ENCODE measurements at places on chromosomes 12 and 14.

GRCh38 chr14:44162197-44162596 is 344.9 kb downstream of the FSCB start:
- no peak for DNase-seq

DNA sequence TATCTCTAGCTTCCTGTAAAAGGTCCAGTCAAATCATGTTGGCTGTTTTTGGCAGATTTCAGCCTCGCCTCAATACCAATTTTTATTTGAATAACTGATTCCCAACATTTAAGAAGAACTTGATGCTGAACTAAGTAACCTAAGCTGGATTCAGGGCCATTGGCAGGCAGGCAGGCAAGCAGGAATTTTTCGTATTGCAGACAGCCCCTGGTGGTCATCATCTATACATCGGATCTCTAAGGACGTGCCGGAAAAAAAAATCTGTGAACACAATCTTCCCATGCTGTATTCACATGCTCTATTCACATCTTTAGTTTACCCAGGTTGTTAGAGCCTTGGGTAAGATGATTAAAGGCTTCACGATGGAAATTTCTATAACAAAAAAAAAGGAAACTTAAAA is 7.0 kb downstream of the VCPKMT start:
- no peak for DNase-seq

DNA sequence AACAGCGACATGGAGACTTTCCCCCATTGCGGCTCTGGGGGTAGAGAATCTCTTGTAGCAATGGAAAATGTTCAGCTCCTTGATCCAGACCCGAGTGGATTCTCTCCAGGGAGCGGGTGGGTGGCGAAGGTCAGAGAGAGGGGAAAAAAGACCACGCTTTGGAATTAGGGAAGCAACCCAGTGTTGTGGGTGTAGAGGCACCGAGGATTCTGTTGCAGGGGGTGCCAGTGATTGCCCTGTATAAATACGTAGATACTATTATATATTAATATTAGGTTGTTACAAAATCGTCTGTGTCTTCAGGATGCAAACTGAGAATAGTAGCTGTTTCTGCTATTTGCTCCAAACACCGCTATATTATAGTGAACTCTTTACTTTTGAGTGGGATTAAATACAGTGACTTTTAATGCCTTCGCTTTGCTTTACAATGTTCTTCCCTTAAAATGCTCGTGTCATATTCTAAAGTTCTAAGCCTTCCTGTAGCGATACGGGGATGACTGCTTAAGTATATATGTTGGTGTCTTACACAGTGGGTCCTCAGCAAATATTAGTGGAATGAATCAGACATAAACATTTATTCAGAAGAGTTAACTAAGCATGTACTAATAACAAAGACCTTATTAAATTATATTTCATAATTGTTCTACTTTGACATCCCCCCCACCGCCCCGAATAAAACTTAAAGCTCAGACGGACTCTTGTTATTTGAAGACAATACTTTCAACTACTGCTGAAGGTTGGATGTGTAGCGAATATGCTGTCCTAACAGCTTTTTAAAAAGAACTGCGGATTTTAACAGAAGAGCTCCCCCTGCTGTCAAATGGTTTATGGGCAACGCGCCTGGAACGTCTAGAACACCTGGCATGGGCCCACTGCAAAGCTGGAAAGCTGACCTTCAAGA is 136.4 kb upstream of the KRAS start:
- peak; percentile 72 for DNase-seq

DNA sequence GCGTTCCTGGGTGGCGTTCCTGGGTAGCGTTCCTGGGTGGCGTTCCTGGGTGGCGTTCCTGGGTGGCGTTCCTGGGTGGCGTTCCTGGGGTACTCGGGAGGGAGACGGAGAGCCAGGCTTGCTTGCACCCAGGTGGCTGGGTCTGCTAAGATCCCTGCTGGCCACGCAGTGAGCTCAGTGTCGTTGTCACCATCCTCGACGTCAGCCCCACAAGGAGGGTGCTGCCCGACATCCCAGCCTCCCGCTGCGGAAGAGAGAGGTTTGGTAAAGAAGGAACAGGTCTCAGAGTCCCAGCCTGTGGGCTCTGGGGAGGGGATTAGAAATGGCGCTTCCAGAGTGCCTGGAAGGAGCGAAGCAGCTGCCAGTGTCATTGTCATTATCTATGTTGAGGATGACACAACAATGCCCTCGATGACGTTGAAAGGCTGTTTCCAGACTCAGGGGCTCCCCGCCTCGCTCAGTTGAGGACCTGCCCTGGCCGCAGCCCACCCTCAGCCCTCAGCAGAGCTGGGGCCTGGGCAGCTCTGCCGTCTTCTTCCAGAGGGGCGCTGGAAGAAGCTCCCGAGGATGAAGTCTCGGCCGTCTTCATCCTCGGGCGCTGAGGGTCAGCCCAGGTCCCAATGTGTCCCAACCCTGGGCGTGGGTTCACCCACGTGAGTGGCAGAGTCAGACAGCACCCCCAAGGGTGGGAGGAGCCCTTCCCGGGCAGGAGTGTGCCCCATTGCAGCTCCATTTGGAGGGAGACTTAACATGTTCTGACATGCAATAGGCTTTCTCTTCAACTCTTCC is 328.8 kb downstream of the ADGRD1 start:
- DNase-seq, result no peak

- no peak for DNase-seq
Observed at GRCh38 chr12:46473634-46474329, 101.2 kb upstream of the SLC38A2 start.

DNA sequence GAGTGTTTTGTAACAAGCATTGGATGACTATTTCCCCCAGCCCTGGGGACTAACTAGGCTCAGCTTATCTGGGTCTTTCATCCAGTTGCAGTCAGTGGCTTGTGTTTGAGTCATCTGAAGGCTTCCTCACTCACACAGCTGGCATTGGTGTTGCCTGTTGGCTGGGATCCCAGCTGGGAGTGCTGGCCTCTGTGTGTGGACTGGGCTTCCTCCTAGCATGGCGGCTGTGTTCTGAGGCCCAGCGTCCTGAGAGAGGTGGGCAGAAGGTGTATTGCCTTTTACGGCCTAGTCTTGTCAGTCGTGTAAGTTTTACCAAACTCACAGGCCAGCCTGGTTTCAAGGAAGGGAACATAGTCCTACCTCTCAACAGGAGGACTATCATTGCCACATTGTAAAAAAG is 28.3 kb upstream of the PPP2R5C start:
- DNase-seq, result no peak

- no peak for DNase-seq
Observed at GRCh38 chr12:96878704-96879103, 28.4 kb upstream of the NEDD1 start.

GRCh38 chr12:61525331-61525730 is 734.9 kb upstream of the USP15 start:
- DNase-seq, result no peak

All from effector CD4-positive, alpha-beta T cell (primary cell).